ENCODE measurements at places on chromosomes 1 and 21.

DNA sequence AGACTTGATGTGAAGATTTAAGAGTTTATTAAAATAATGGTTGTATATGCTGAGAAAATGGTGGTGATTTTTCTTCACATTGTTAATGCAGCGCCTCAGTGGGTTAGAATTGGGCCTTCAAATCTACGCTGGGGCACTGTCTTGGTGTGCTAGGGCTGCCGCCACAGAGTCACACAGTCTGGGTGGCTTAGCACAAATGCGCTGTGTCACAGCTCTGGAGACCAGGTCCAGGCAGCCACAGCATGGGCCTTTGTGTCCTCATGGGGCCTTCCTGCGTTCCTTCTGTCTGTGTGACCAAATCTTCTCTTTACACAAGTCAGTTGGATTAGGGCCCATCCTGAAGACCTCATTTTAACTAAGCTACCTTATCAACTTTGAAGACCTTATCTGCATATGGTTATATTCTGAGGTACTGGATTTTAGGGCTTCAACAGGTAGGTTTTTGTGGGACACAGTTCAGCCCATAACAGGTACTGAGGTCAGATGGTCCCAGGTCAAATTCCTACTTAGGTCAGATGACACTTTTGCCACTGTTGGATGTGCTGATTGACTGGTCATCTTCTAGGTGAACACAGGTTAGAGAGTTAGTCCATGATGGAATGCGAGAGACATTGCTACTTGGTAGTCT lies 17.5 kb downstream of the TRAPPC10 start:
- no peak for DNase-seq

DNA sequence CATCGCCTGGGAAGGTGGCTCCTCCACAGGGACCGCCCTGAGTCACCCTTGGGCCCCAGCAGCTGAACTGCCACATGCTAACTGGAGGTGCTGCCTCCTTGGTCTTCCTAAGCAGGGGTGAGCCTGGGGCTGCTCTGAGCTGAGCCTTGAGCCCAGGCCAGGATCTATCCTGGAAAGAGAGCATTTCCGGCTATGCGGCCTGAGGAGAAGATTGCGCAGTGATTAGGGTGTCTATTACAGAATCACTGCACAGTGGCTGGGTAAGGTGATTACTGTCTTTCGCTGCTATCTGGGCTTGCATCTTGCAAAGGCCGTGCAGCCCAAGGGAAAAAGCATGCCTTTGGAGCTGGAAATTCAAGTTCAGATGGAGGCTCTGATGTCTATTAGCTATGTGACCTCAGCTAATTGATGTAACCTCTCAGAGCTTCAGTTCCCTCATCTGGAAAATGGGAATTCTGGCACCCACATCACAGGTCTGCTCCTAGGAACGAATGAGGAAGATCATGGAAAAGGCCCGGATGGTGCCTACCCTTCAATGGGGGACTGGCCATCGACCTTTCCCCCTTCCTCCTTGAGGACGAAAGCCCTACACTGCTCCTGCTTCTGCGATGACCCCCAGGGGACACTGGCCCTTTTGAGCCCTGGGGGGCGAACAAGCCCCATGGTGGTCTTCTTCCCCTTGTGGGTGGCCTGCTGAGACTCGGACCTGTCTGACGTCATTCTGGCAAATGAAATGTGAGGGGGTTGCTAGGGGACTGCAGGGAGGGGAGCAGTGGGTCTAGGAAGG lies 38.0 kb downstream of the GPR161 start:
- DNase-seq: no peak

GRCh38 chr21:33968995-33969348 lies 53.4 kb upstream of the ATP5PO start:
- no peak for DNase-seq

DNA sequence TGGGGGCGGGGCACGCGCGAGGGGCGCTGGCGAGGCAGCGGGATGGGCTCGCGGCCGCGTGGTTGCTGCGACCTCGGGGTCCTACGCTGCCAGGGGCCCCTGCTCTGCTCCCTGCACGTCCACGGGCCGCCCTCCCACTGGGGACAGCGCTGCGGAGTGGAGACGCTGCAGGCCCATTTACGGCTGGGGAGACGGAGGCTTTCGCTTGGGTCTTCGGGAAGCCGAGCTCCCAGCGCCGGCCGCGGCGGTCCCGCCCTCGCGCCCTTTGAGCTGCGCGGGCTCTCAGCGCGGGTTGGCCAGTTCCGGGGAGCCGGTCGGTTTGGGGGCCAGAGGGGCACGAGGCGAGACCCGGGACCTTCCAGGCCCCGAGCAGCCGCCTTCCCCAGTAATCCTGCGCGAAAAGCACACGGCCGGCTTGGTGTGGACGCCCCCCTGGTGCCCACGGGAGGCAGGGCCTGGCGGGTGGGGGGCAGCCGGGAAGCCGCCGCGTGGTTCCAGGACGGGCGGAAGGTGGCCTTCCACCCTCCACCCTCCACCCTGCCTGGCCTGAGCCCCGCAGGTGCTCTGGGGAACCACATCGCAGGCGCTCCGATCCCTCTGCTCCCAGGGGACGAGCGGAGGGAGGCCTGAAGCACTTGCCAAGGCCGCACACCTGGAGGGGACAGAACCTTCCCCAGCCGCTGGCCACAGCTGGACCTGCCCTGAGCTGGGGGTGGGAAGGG lies 570 bp upstream of the PEX10 start:
- DNase-seq: no peak

- DNase-seq: peak; percentile 59
These were observed at the start of gene SLC9C2 for GRCh38 chr1:173603056-173603591. Gene SLC9C2, minus strand, starts transcription at chr1:173603072. Its CDS starts 1,296 bp downstream, at chr1:173601776.

GRCh38 chr1:112509005-112509659 lies 367 bp downstream of the WNT2B start:
- no peak for DNase-seq

Data from bone marrow (tissue), 2 donors.